GM19239 (cell line): ENCODE measurements at places on chromosomes 3 and 15.

DNA sequence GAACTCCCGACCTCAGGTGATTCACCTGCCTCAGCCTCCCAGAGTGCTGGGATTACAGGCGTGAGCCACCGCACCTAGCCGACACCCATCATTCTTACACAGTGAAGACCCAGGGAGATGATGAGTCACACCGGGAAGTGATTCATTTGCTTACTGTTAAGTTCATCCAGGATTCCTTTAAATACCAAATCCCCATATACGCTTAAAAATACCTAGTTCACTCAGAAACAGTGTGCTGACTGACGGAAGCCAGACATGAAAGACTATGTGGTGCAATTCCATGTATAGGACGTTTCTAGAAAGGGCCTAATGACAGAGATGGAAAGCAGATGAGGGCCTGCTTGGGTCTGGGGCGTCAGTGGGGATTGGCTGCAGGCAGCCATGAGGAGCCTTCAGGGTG, 75.2 kb downstream of the APBA2 start:
- DNase-seq: no peak

DNA sequence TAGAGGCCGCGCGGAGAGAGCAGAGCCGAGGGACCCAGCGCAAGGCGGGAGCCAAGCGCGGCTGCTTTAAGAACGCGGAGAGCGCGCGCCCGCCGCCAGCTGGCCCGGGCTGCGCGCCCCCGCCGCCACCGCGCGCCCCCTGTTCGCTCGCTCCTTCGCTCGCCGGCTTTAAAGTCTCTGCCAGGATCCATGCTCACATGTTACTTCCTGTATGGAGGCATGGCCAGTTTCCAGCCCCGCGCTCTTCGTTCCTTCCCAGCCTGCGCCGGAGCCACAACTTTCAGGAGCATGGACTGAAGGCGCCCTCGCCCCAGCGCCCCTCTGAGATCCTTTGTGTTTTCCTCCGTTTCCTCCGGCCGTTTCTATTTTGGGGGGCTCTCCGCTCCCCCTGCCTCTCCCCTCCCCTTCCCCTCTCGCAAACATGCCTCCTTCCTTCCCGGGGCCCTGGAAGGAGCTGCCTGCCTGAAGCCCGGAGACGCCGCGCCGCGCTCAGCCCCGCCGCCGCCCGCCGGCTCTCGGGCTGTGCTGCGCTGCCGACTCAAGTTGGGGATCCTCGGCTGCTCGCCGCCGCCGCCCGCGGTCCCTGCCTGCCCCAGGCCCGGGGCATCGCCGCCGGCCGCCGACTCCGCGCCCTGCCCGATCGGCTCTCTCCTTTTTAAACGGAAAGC, at the start of gene PTPRG:
PTPRG (plus strand) TSS at position 198 of the 668 bp plus-strand sequence. CDS start 717 bp downstream, outside the sequence.
- DNase-seq: peak; percentile 38

DNA sequence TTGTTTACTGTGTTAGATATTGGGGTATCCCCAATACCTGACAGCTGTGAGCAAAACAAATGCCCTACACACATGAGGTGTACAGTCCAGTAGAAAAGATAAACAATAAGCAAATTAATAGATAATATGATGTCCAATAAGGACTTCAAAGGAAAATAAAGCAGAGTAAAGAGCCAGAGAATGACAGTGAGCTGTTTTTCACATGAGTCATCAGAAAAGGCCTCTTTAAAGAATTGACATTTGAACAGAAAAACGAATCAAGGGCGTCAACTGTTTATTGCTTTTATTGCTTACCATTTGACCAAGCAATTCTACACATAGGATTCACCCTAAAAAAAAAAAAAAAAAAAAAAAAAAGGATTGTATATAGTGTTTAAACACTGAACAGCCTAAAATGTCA, 96.6 kb upstream of the FLNB start:
- DNase-seq: no peak

GRCh38 chr3:131796558-131797198, 238.1 kb downstream of the CPNE4 start:
- DNase-seq: peak; percentile 8

DNA sequence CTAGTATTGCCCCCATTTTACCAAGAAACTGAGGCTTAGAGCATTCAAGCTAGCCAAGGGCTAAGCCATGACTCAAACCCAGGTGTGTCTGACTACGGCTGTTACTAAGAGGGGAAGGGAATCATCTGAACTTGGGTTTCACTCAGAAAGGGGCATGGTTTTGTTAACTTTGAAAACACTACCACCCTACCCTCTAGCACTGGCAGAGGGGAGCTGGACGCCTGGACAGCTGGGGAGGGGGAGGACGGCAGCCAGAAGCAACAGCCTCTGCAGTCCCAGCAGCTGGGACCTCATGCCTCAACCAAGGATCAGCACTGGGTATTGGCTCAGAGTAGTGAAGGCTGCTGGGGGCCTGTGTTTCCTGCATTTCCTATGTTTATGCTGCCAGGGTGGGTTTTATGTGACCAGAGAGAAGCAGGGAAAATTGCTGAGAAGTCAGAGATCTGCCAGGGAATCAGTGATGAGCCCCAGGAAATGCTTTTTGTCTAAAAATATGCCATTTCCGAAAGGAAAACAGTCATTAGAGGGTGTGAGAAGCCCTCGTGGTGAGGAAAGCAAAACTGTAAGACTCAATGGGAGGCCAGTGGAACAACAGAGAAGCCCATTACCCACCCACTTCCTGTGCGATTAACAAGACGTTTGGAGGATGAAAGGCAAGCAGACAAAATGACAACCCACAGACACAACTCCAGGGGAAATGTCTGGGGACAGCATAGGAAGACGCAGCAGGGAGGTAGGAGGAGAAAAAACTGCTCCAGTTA, 41.2 kb downstream of the LIPC start:
- no peak for DNase-seq

DNA sequence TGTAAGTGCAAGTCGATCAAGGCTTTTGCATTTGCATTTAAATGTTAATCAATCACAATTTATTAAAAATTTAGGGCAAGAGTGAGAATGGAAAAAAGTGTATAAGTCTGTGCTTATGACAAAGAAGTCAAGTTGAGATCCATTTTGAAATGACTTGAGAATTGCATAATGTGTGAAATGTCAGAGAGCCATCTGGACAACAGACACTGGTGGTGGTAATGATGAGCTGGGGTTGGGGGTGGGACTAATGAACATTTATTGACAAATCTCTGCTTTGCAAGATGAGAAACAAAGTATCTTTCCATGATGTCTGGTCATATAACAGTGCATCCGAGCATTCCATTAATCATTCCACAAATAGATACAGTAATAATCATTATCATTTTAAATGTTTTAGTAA, 89.4 kb upstream of the ZBTB20 start:
- no peak for DNase-seq

DNA sequence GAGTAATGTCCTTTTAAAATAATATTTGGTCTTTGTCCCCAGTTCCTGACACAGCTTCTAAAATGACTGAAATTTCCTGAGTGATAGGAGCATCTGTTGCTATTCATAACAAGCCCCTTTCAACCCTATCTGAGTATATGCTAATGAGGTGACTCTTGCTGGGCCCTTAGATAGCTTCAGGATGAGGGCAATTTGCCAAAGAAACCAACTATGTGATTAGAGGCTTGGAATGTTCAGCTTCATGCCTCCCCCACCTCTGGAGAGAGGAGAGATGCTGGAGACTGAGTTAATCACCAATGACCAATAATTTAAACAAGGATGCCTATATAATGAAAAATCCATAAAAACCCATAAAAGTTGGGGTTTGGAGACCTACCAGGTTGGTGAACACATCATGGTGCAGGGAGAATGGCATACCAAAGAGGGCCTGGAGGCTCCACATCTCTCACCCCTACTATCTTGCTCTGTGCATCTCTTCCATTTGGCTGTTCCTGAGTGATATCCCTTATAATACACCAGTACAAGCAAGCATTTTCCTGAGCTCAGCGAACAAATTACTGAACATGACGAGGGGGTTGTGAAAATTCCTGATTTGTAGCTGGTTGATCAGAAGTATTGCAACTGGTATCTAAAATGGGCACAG, 189.2 kb downstream of the ECT2 start:
- no peak for DNase-seq

- DNase-seq: no peak
Observed at GRCh38 chr3:184760337-184761074, 48.6 kb upstream of the MAGEF1 start.

GRCh38 chr3:167823738-167824137, 88.2 kb downstream of the SERPINI1 start:
- DNase-seq: no peak

DNA sequence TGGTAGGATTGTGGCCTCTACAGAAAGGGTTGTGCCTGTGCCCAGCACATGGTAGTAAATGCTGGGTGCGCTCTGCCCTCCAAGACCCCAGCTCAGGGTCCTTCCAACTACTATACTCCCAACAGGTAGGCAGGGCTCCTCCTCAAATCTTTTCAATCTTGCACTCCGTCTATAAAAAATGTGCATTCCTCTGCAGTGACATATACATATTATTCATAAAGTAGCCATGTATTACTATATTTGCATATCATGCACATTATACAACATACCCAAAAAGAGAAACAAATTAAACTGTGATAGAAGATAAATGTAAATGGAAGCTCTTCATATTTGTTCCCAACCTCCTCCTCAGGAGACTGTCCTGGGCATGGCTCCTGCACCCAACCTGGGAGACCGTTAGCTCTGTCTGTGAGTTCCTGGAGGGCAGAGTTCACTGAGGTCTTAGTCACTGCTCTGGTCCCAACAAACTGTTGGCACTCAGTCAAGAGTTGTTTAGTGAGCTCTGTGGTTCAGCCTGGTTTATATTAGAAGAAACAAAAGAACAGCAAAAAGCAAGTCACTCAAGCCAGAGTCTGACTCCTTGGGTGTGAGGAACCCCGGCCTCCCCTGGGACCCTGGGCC, 47.7 kb upstream of the GRIP2 start:
- no peak for DNase-seq

GRCh38 chr3:194672876-194673275, 885 bp upstream of the LSG1 start:
- no peak for DNase-seq

DNA sequence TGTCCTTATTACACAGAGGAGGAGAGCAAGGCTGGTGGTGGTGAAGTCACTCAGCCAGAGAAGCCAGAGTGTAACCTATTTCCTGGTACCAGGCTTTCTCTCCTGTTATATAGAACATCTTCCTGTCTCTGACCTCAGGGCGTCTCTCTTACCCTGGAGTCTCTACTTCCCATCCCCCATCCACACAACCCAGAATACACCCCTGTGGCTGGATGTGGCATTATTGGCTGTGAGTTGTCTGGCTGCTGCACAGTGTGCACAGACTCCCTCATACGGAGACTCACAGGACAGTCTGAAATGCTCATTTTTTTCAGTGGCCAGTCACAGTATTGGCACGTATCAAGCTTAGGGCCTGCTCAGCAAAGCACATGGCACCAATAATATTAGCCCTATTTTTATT, 8.6 kb downstream of the PODXL2 start:
- no peak for DNase-seq

DNA sequence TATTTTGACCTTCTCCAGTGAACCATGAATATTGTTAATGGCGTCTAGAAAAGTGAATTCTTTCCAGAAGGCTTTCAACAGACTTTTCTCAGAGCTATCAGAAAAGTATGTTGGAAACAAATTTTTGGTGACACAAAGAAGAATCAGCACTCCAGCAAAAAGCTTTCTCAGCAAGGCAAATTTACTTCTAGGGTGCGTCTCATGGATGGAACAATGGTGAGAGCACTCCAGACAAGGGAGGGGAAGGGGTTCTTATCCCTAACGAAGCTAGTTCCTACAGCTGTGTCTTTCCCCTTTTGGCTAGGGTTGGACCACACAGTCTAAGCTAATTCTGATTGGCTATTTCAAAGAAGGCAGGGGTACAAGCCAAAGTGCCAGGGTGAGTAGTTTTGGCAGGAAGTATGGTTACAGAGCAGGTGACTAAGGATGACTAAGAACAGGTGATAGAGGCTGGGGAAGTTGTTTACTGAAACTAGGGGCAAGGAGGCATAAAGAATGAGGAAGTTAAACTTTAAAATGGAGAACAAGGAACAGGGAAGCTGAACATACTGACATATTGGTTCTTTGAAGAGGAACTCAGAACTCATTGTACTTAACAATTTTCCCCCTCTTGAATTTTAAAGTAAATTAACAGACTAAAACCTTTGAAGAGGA, 959.8 kb downstream of the NAALADL2 start:
- DNase-seq: no peak

GRCh38 chr3:54866251-54866650, 61.6 kb downstream of the LRTM1 start:
- no peak for DNase-seq

GRCh38 chr3:75140904-75141615, 523.1 kb upstream of the FRG2C start:
- DNase-seq: no peak

DNA sequence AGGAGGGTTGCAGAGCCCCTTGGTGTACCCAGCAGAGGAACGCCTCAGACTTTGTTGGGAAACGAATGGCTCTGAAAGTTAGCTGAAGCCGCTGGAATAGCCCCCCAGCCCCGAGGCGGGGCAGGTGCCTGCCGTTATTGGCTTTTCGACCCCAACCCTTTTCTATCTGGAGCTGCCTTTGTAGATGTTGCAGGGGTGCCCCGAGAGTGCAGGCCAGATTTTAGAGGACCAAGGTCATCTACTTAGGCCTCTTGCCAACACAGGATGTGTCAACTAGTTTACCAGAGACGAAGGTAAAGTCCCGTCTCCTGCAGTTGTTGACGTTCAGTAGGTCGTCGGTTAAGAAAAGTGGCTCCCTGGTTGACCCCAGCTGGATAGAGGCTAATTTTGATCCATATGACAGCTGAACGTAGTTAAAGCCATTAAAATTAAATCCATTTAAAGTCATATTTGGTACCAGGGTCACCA, 579 bp upstream of the UBE3A start:
- DNase-seq: peak; percentile 3

- no peak for DNase-seq
Observed at GRCh38 chr3:124557-125179, 71.9 kb upstream of the CHL1 start.

DNA sequence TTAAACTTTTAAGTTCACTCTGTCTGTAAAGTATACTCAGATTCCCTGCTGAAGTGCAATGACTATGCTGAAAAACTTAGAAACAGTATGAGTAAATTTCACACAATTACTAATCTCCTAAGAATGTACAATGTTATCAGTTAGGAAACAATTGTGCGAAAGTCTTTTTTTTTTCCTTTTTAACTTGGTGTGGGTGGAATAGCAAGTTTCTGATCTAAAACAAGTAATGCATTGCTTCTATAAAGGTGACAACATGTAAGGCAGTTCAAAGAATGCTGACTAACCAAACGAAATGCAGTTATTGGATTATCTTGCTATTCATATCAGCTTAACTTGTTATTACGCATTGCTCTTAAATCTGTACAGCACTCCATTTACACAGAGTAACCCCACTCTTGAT, 19.3 kb upstream of the SLC12A8 start:
- no peak for DNase-seq

GRCh38 chr3:191119415-191120295, 79.4 kb upstream of the OSTN start:
- DNase-seq: no peak

GRCh38 chr15:64355348-64355943, 527 bp downstream of the CSNK1G1 start:
- DNase-seq: no peak

- DNase-seq: no peak
Observed at GRCh38 chr3:157672061-157672460, 168.8 kb upstream of the VEPH1 start.
